ENCODE measurements at places on chromosomes 6 and 20. TPM values are rescaled to one million over a fixed set of nuclear protein-coding genes. Genes with fewer than 3 reads are reported as not detected.

The GNRH2 gene
- total RNA-seq = not detected

The PLN gene
- 2.0 TPM for total RNA-seq

The MRPS10 gene
- total RNA-seq = 46.5 TPM

The PSMB1 gene
- 227 TPM for total RNA-seq

The SLC12A5 gene
- total RNA-seq = 0.50 TPM

The SIRPB1 gene
- 0.17 TPM for total RNA-seq

DNA sequence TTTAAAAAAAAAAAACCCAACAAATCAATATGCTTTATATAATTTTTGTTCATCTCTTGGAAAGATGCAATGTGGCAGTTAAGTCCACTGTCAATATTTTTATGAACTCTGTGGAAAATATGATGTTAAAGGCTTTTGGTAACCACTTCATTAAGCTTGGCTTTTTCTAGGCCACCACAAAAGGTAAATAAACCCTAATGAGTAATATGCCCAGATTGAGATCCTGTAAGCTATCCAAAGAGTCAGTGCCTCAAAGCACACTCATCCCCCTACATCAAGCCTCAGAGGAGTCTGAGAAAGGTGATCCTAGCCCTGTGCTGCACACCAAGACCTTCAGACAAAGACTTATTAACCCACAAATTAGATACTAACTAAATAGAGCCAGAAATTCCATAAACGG is 121.1 kb downstream of the CDC5L start:
- peak; percentile 98 for DNase-seq

DNA sequence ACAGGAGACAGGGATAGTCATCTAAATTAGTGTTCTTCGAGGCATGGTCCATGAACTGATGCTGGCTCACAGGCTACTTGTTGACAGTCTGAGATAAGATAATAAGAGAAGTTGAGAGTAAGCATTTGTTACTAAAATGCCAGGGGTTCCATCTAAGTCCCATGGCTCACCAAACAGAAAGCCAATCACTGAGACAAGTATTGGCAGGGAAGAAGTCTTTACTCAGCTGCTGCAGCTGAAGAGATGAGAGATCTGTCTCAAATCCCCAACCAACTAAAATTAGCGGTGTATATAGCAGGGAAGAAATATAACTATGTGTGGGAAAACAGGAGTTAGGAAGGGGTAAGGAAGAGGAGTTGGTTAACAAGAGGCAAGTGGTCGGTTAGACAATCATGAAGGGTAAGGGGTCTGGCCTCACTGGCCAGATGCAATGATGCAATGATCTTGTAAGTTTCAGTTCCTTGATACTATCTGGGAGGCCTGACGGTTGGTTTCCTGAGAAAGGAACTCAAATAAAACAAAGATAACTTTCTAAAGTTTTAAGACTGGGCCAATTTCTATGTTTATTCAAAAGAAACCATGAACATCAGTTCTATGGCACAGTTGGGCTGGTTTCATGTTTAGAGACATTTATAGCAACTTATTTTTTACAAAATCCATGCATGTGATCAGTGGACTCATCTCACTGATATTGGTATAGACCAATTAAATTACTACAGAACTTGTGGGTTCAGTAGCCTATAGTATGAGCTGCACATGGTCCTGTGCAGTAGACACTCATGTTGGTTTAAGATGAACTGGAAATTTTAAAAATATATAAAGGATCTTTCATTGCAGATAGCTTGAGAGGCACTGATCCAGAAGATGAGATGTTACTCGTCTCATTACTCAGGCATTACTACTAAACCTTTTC is 9.9 kb upstream of the HEBP2 start:
- DNase-seq = no peak

DNA sequence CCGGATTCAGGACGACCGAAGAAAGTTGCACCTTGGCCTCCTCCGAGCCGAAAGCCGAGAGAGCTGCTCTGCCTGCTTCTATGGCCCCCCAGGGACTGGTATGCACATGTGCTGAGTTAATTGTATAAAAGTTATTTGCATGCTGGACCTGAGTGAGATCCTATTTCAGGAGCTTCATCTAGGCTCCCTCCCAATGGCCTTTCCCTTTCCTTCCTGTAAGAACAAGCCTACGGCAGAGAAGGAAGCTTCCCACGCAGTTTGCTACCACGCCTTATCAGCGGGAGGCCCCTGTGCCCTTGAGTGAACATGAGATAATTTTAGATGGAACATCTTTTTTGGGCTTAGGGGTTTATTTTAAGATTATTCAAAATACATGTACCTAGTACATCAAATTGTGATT is 65.9 kb downstream of the RIN2 start:
- DNase-seq = no peak

- peak; percentile 93 for DNase-seq
These were observed 6.4 kb downstream of the TPMT start for GRCh38 chr6:18148304-18149025.

- DNase-seq = no peak
These were observed 34.2 kb upstream of the SRPK1 start for GRCh38 chr6:35955071-35955470.

GRCh38 chr20:14234666-14235295 is 102.6 kb downstream of the FLRT3 start:
- DNase-seq = peak; percentile 74

- no peak for DNase-seq
These were observed 109.9 kb upstream of the FOXC1 start for GRCh38 chr6:1499777-1500176.

- peak; percentile 90 for DNase-seq
These were observed at the start of gene RPS21 for GRCh38 chr20:62386383-62387218. Gene RPS21, plus strand, starts transcription at chr20:62387103. Its CDS starts 236 bp downstream, at chr20:62387339.

DNA sequence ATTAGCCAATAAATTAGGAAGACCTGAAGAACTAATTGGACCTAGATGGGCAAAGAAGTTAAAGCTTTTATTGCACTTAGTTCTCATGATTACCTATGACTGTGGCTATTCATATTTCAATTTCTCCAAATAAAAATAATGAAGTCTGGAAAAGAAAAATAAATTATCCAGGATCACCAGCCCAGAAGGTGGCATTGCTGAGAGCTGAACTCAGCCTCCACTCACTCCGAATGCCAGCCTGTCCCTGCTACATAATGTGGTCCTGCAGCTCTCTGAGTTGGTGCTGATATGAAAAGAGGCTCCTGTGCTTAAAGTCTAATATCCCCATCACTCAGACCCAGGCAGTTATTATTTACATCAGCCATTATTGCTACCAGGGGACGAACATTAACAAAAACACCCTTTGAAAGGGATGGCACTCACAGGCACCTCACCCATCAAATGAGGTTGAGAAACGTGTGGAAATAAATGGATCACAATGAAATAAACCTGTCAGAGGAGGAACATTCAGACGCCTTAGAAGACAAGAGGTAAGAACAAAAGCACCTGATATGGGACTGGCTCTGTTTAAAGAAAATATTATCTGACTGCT is 649.7 kb upstream of the CHD6 start:
- DNase-seq = no peak
